ENCODE measurements at places on chromosomes 2 and 18. TPM values are rescaled to one million over a fixed set of nuclear protein-coding genes. Genes with fewer than 3 reads are reported as not detected.

SFTPB gene
- 5.6 TPM for total RNA-seq

CYS1 gene
- total RNA-seq = 20.4 TPM

CTAGE1 gene
- not detected for total RNA-seq

PCARE gene
- not detected for total RNA-seq

OSR1 gene
- 4.4 TPM for total RNA-seq

BMP10 gene
- not detected for total RNA-seq

POMC gene
- total RNA-seq = not detected

DSEL gene
- total RNA-seq = 6.8 TPM

GPR35 gene
- 1.3 TPM for total RNA-seq

SMPD4 gene
- total RNA-seq = 89.0 TPM

DNA sequence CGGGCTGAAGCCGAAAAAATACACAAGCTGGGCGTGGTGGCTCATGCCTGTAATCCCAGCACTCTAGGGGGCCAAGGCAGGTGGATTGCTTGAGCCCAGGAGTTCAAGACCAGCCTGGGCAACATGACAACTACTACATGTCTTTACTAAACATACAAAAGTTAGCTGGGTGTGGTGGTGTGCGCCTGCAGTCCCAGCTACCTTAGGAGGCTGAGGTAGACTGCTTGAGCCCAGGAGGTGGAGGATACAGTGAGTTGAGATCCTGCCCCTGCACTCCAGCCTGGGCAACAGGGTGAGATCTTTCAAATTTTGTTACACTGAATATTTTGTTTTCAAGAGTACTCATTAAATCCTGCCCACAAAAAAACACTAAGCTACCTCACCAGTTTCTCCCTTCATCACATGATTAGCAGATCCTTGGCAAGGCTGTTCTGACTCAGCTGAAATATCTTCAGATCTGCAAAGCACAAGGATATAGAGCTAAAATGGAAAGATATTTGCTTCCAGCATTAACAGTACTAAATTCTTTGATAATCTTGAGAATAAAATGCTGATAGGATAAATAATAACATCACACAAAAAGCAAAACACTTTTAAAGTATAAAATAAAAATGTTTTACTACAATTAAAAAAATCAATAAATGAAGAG lies 28.2 kb upstream of the MCM6 start:
- DNase-seq = no peak

- no peak for DNase-seq
Observed at GRCh38 chr2:44100351-44100750, 68.3 kb upstream of the PPM1B start.

DNA sequence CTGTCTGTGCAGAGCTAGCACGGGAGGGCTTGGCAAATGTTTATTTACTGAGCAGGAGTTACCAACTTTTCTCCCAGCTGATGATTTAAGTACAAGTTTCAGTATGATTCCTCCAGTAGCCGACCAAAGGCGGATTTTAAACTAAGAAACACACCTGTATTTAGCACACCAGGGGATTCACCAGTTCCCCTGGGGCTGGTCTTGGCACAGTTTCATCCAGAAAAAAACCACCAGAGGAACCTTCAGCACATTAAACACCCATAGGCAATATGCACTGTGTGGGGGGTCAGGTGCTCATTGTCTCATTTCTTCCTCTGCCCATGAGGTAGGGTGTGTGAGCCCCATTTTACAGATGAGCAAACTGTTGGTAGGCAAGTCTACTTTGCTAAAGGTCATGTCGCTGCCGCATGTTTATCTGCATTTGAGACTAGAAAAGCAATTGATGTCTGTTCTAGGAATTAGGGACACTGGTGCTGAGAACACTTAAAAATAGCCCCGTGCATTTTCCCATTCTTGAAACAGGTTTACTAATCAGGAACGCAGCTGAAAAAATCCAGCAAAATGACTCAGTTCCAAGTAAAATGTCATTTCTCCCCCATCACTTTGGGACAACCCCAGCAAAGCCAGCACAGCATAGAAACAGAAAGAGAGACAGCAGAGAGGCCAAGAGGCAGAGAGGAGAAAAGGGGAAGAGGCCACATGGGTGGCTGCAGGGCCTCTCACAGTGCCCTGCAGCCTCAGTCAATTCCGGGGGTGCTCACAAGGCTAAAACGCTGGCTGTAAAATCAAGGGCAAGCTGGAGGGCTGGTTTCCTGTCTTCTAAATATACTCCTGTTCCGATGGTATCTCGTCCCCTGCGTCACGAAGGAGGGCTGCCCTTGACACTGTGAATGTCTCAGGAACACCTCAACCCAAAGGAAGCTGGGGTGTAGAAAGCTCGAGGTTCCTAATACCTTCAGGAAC lies 166.8 kb upstream of the ID2 start:
- DNase-seq = no peak

DNA sequence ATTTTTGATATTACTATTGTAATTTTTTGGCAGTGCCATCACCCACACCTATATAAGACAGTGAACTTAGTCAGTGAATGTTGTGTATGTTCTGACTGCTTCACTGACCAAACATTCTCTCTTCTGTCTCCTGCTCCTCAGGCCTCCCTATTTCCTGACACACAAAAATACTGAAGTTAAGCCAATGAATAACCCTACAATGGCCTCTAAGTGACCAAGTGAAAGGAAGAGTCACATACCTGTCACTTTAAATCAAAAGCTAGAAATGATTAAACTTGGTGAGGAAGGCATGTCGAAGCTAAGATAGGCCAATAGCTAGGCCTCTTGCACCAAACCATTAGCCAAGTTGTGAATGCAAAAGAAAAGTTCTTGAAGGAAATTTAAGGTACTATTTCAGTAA lies 151.9 kb downstream of the RND3 start:
- no peak for DNase-seq

GRCh38 chr18:3665780-3666525 lies 216.0 kb downstream of the TGIF1 start:
- peak; percentile 87 for DNase-seq

DNA sequence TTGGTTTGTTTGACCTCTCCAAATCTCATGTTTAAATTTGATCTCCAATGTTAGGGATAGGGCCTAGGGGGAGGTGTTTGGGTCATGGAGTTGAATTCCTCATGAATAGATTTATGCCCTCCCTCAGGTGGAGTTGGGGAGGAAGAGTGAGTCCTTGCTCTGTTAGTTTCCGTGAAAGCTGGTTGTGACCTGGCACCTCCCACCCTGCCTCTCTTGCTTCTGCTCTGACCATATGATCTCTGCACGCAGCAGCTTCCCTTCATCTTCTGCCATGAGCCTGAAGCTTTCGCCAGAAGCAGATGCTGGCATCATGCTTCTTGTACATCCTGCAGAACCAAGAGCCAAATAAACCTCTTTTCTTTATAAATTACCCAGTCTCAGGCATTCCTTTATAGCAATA lies 231.6 kb upstream of the ERBB4 start:
- DNase-seq = no peak

DNA sequence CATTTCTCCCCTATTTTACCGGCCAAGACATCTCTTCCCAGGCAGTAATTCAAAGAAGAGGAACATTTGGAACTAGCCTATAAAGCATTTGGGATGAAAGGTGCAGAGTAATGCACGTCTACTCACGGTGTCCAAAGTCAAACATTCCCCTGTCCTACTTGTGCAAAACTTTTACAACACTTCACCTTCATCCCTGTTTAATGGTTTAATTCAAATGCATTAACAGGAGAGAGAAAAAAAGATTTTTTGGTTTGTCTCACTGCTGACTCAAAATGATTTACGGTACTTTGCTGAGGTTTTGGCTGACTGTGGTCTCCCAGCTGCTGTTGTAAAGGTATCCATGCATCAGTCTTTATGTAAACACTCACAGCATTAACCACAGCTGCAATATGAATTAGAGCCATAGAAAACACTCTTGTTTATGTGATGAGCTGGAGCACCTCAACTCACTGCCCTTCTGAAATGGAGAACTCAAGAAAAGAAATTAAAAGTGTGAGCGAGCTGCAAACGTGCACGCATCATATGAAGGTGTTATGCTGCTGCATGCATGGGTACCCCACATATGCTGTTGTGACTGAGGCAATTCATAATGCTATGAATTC lies 220.5 kb downstream of the PIEZO2 start:
- DNase-seq = no peak

DNA sequence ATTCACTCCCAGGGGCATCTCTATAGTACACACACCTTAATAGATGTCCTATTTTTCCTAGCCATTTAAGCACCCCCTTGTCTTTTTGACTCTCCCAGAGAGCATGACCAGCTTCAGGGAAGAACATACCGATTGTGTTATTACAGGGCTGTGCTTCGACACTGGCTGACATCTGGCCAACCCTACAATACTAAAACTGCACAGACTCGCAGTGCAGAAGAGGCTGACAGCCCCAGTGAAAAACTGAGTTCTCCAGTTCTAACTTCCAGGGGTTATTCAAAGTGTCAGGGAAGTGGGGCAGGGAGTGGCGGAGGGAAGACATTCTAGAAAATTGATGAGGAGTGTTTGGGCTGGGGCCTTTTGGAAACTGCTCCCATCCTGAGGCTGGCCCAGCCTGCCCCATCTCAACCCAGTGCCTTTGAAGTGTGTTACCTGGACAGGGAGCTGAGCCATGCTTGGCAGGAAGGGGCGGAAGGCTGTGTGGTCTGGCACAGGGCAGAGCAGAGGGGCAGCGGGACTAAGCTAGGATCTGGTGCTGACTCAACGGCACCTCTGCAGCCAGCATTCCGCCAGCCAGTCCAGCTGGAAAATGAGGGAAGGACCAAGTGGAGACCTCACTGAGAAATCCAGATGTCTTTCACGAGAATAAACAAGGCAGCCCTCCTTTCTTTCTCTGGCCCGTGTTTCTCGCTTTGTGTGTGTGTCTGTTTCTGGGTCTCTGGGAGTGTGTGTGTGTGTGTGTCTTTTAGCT lies 15.4 kb upstream of the IGFBP5 start:
- no peak for DNase-seq

GRCh38 chr2:236170590-236171165 lies 2.5 kb upstream of the GBX2 start:
- DNase-seq = no peak

- no peak for DNase-seq
Observed at GRCh38 chr2:118971245-118972122, 29.5 kb downstream of the MARCO start.

DNA sequence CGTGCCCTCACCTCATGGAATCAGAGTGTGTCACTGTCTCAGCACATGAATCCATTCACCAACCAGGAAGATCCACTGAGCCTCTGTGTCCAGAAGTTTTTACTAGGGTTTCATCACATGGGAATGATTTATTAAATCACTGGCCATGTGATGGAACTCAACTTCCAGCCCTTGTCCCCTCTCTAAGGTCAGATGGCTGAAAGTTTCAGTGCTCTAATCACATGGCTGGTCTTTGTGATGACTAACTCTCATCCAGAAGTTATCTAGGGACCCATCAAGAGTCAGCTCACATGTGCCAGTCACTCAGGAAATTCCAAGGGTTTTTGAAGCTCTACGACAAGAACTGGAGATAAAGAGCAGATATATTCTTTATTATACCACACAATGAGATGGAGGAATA lies 140.5 kb upstream of the GYPC start:
- DNase-seq = no peak

DNA sequence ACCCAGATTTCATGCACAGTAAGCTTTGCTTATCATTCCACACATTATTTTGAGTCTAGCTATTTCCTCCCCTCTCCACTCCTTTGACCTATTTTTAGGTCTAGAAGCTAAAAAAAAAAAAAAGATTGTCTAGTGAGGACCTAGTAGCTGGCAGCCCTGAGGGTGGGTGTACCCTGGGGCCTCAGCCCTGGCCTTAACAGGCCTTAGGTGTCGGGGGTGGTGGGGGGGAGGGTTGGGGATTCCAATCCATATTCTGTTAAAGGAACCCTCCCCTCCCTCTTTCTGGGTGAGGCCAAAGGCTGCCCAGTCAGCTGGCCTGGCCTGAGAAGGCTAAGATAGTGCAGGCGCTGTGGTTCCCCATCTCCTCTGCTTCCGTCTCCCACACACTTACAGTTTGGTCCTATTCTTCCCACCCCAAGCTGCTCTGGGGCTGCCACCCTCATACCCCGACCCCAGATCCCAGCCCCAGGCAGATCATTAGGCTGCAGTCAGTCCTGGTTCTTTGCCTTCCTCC lies 65.5 kb upstream of the HK2 start:
- DNase-seq = no peak

GRCh38 chr18:32770666-32771168 lies 2.1 kb downstream of the KLHL14 start:
- no peak for DNase-seq

DNA sequence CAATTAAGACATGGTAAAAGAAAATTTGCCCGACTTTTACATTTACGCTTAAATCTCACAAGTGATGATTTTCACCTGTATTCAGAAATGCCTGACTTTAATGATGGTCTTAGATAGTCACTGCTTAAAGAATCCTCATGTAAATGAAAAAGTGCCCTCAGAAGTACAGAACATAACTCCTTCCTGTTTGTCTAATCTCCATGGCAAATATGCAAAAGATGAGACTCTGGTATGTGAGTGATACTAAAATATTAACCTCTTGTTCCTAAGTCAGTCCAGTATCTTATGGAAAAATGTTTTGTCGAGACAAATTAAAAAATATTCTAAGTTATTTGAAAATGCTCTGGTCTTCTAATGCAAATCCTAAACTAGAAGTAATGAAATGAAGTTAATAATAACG lies 29.2 kb downstream of the KCTD1 start:
- DNase-seq = no peak

- no peak for DNase-seq
Observed at GRCh38 chr2:233007270-233007669, 5.8 kb downstream of the NGEF start.

GRCh38 chr2:227500301-227500630 lies 28.3 kb downstream of the AGFG1 start:
- no peak for DNase-seq

GRCh38 chr2:187920511-187920910 lies 366.3 kb upstream of the TFPI start:
- DNase-seq = no peak

- no peak for DNase-seq
Observed at GRCh38 chr2:37080266-37080665, 3.9 kb downstream of the HEATR5B start.

GRCh38 chr2:42724886-42725285 lies 39.0 kb downstream of the OXER1 start:
- no peak for DNase-seq

- DNase-seq = no peak
Observed at GRCh38 chr2:217988840-217989204, 14.0 kb downstream of the TNS1 start.

- DNase-seq = no peak
Observed at GRCh38 chr2:110853516-110853915, 121.1 kb downstream of the ACOXL start.

GRCh38 chr2:44075541-44075940 lies 79.8 kb upstream of the LRPPRC start:
- DNase-seq = no peak

GRCh38 chr18:65988972-65989371 lies 238.2 kb downstream of the CDH7 start:
- DNase-seq = no peak

GRCh38 chr18:36442717-36443116 lies 145.2 kb downstream of the FHOD3 start:
- no peak for DNase-seq

- no peak for DNase-seq
Observed at GRCh38 chr2:216477283-216478035, 21.2 kb upstream of the RPL37A start.

DNA sequence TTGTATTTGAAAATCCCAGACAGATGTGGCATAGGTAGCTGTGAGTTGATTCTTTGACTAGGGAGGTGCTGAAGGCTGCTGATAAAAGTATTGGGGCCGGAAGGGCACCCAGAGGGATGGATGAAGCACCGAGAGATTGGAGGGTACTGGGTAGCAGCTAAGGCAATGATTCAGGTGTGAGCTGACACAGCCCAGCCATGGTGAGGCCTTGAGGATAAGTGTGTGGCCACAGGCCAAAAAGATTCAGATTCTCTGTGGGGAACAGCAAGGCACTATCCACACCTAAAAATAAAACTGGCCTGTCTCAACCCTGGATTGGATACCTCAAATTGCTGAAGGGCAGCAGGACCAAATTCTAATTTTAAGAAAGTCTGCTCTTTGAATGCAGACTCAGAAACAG lies 35.2 kb downstream of the RDH14 start:
- no peak for DNase-seq
